ENCODE measurements at places on chromosomes 7 and 10. TPM values are rescaled to one million over a fixed set of nuclear protein-coding genes. Genes with fewer than 3 reads are reported as not detected.

ADAM22 gene
- polyA plus RNA-seq, result 52.8 TPM

OLAH gene
- 1.9 TPM for polyA plus RNA-seq

TFPI2 gene
- 6.2 TPM for polyA plus RNA-seq

SORCS1 gene
- polyA plus RNA-seq, result 18.1 TPM

BPGM gene
- polyA plus RNA-seq, result 49.6 TPM

GRCh38 chr10:26729395-26729794, 31.9 kb downstream of the PDSS1 start:
- DNase-seq, result no peak

DNA sequence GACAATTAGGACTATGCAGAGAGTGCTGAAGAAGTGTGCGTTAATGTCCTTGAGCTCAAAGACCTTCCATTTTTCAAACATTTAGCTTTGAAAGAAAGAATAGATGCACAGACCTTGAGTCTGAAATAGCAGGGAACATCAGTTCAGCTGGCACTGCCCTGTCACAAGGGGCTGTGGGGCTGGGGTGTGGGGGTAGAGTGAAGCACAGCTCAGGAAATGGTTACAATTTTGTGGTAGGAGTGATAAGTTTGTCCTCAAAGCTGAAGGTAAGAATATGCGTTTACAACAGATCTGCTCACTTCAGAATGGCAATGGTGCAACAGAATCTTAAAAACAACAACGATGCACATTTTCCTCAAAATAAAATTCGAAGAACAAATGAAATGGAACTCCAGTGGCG, 33.6 kb downstream of the SMKR1 start:
- no peak for DNase-seq

DNA sequence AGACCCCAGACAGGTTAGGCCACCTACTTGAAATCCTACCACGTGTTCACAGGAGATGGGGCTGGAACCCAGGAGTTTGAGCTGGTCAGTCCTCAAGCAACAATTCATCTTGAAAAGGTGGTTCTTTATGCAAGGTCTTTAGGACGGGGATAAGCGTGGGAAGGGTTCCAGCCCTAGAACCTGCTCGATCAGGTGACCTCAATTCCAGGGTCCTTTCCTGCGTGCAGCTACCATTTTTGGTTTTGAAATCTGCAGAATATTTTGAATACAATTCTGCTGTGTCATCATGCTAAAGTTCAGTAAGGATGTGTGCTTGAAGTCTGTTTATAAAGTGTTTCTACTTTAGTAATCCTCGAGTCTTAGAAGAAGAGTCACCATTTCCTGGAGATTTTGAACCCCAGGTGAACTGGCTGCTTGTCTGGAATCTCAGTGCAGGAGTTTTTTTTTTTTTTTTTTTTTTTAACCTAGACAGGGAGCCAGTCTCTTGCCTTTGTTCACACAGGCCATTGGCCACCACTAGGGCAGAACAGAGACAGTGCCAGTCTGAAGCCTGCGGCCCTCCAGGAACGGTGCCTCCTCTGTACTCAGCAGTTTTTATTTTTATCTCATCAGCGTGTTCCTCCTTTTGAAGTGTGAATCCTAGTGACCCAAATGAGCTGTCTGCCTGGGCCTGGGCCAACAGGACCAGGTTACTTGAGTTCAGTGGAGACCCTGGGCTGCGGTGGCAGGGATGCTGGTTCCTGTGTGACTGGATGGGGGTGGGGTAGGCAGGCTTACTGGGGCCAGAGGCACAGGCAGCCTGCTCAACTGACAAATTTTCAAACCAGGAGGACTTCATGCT, 54.6 kb downstream of the EEPD1 start:
- DNase-seq, result no peak

DNA sequence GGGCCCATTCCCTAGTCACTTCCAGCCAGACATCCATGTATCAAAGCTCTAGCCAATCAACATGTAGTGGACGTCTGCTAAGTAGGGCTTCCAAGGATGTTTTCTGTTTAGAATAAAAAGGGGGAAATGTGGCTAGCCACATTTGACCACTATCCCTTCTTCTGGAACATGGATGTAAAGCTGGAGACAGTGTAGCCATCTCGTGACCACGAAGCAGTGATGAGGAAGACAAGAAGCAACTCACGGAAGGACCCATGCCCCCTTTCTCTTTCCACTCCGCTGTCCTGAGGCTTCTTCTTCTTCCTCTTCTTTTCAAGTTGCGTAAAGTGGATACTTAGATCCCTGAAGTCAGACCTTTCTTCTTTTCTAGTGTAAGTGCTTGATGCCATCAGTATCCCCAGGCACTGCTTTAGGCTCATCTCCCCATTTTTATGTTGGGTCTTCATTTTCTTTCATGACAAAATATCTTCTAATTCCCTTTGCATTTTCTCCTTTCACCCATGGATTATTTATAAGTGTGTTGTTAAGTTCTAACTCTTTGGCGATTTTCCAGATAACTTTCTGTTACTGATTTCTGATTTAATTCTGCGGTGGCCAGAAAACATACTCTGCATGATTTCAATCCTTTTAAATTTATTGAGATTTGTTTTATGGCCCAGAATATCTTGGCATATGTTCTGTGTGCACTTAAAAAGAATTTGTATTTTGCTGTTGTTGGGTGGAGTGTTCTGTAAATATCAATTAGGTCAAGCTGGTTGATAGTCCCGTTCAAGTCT, 594.5 kb downstream of the SDK1 start:
- no peak for DNase-seq

DNA sequence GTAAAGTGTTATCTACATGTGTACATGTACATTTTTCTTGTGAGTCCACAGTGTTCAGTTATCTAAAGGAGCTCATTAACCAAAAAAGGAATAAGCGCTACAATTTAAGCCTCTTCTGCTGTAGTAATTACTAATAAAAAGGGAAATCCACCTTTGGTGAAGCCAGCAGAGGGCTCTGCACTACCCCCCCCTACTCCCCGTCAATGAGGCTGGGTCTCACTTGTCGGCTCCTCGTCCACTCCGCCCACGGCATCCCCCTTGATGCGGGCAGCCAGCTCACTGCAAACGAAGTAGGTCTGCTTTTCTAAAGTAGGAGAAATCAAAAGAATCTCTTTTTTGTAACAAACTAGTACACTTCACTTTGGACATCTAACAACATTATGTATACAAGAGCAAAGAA, 4.7 kb upstream of the WASHC2A start:
- DNase-seq, result no peak

DNA sequence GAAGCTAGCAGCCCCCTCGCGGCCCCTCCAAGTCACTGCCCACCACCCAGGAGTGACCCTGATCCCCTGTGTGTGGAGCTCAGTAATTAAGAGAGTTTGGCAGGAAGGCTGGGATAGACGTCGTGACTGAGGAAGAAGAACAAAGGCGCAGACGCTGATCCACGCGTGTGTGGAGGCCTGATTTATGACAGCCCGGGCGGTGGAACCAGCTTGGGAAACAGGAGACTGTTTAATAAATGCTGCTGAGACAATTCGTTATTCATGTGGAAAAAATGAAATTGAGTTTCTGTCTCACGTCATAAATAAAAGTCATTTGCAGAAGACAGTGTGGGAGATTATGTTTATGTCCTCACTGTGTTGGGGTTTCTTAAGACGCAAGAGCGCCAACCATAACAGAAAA, 130.8 kb downstream of the ELFN1 start:
- DNase-seq, result no peak

- no peak for DNase-seq
Measured at GRCh38 chr10:104895981-104896380, 254.9 kb downstream of the SORCS3 start.

DNA sequence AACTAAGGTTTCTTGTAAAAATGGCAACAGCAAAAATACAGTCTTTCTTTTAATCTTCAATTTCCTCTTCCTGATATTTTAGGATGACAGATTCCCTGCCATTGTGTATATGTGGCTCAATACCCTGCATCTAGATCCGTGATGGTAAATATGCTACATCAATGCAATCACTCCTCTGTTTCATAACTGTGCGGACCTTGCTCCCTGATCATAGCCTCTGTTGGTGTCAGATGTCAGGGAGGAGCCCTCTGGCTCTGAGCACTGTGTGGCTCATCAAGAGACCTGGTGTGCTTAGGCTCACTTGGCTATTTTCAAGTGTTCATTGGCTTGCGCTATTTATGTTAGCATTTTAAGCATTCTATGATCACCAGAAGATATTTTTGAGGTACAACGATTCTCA, 33.0 kb upstream of the AGR3 start:
- no peak for DNase-seq

DNA sequence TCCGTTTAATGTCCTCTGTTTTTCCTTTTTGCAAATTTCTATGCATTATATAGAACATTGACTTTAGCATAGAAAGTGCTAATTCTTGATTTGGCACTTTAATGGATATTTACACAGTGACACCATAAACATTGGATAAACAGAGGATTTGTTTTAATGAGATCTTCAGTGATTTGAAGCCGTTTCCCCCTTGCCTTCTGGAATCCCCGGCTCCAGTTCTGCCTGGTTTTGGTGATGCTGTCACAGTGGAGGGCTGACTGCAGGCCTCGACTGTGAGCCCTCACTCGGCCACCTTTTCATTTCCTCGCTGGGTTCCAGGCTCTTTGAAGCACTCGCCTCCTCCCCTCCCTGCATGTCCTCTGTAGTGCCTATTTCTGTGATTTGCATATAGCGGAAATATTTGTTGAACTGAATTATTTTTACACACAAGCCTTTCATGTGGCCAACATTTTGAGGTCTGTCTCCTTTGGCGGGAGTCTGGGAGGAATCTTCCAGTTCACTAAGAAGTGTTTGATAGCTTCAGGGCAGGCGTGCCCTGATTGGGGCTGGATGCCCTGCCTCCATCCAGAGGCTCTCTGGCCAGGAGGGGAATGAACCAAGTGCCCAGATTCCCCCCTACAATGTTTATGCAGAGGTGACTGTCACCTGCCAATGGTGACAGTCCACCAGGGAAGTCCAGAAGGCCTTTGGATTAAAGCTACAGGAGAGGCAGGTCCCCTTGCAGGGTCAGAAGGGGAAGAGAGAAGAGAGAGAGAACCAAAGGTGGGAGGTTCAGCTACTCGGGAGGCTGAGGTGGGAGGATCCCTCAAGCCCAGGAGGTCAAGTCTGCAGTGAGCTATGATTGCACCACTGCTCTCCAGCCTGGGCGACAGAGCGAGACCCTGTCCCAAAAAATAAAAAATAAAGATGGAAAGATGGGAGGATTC, 67.5 kb downstream of the CUX1 start:
- DNase-seq, result no peak

DNA sequence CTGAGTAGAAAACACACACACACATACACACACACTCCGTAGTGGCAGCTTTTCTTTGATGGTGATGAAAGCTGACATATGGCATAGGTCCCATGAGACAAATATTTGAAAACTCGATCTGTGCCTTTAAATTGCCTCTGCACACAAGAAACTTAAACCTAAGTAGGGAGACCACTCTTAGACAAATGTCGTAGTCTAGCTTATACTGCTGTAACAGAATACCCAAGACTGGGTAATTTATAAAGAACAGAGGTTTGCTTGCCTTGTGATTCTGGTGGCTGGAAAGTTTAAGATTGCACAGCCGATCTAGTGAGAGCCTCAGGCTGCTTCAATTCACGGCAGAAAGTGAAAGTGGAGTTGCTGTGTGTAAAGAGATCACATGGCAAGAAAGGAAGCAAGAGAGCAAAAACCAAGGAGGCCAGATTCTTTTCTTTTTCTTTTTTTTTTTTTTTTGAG, 489.4 kb upstream of the SORCS1 start:
- DNase-seq, result no peak

- DNase-seq, result no peak
Measured at GRCh38 chr10:117578999-117579590, 36.5 kb downstream of the EMX2 start.

GRCh38 chr7:78326189-78326588, 527.6 kb downstream of the PHTF2 start:
- DNase-seq, result no peak
